Upper lobe of left lung (tissue), 6 donors: ENCODE measurements at places on chromosomes 7 and 10. TPM values are rescaled to one million over a fixed set of nuclear protein-coding genes. Genes with fewer than 3 reads are reported as not detected.
A peak's percentile ranks its signal among the peaks of the same experiment; 100 is the strongest.

The SPDYE2B gene
- total RNA-seq: not detected

The TMEM176A gene
- total RNA-seq: 19.9 TPM

The TMEM184A gene
- 11.7 TPM for total RNA-seq

The FAM13C gene
- total RNA-seq: 6.9 TPM

- no peaks in the 10 kb centered on the region for H3K27me3 ChIP-seq
- H3K4me1 ChIP-seq: peaks cover 36% of the 10 kb centered on the region
- H3K4me3 ChIP-seq: no peak overlapping the region
- no peaks in the 10 kb centered on the region for H3K36me3 ChIP-seq
- peak; percentile 50 for DNase-seq
Measured at GRCh38 chr7:138961159-138961558, 20.0 kb downstream of the KIAA1549 start.

DNA sequence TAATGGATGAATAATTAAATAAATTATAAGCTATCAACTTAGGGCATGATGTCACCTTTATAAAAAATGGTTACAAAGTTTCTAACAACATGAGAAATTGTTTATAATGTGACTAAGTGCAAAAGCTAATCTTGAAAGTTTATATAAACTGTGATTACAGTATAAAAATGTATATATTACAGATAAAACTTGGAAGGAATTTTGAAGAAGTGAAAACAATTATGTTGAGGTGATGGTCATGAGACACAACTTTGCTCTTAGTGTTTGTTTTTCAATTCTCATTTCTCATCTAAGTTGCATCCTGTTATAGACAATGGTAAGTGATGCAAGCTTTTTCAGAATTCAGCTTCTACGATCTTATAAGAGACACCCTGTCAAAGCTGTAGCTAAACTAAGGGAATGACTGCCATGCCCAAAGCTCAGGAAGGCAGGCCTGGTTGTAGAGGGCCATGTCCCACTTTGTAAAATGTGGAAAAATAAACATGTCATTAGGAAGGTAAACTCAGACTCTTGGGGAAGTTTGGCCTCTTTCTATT, 23.9 kb downstream of the MACC1 start:
- H3K27me3 ChIP-seq: no peaks in the 10 kb centered on the region
- H3K27ac ChIP-seq: no peak overlapping the region
- peaks cover under 1% of the 10 kb centered on the region for H3K4me1 ChIP-seq
- no peaks in the 10 kb centered on the region for H3K36me3 ChIP-seq
- DNase-seq: no peak
- H3K4me3 ChIP-seq: no peak overlapping the region

DNA sequence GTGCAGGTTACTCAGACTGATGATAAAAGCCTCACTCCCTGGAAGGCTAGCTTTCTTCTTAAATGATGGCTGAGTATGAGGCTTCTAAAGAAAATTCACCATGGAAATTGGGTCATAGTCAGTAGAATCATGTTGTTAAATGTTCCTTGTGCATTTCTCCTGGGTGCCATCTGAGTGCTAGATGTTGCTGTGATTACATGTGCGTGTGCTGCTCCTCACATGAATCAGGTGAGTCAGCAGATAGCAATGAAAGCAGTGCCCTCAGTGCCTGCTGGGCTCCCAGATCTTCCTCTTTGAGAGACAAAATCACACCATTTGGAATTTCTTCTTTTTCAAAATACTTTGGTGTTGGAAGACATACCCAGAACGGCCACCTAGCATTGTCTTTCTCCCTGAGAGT, 331.7 kb downstream of the XPNPEP1 start:
- H3K4me1 ChIP-seq: no peaks in the 10 kb centered on the region
- H3K36me3 ChIP-seq: no peaks in the 10 kb centered on the region
- no peaks in the 10 kb centered on the region for H3K27me3 ChIP-seq

- peak; percentile 24 for DNase-seq
- no peak overlapping the region for H3K4me3 ChIP-seq
- no peaks in the 10 kb centered on the region for H3K27me3 ChIP-seq
- peaks cover 8% of the 10 kb centered on the region for H3K4me1 ChIP-seq
Measured at GRCh38 chr7:45237788-45238461, 80.3 kb downstream of the RAMP3 start.

GRCh38 chr7:40733114-40733513, 598.3 kb downstream of the SUGCT start:
- no peaks in the 10 kb centered on the region for H3K4me1 ChIP-seq
- no peak for DNase-seq
- no peaks in the 10 kb centered on the region for H3K36me3 ChIP-seq

DNA sequence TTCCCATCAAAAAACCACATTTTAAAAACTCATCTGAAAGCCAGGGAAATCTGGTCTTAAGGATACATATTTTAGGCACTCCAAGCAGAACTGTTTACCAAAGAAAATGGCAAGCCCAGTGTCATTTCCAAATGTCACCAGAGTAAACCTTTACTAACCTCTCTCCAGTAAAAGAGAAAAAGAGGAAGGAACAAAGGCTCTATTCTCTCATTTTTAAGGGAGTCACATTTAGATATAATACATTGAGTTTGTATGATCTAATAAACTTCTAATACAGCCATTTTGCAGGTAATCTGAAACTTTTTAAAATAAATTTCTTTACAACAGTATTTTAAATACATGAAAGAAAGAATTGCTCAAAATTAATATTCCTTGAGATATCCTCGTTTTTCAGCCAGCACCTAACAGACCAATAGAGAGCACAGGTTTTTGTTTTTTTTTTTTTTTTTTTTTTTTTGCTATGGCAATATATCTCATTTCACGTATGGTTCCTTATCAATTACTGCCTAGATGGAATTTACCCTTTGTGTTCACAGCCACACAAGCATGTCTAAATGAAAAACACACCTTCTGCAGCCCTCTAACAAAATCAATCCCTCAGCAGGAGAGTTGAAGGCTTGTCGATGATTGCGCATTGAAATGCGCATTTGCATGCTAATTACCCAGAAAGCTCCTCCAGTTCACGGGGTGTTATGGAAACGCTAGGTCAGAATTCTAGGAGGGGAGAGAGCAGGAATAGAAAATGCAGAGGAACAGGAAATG, 39.8 kb upstream of the MSRB2 start:
- no peak for DNase-seq
- H3K36me3 ChIP-seq: no peaks in the 10 kb centered on the region
- no peaks in the 10 kb centered on the region for H3K27me3 ChIP-seq
- no peaks in the 10 kb centered on the region for H3K4me1 ChIP-seq
